Epithelial cell of esophagus (primary cell): ENCODE measurements at places on chromosomes 4 and X.

DNA sequence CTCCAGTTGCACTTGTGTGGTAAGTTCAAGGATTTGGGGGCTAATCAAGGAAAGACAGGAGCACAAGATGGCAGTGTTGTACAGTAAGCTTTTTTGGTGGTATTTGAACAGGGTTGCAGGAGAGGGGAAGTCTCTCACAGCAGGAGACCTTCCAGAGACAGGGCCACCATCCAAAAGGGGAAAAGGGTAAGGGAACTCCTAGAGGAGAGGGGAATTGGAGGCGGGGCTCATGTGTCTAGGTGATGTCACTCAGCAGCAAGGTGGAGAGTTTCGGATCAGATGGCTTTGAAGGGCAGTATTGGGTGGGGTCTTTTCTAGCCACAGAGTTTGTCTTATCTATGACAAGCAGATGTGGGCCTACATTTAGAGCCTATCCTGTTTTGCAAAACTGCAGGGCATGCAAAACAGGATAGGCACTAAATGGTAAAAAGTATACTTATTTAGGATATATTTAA, 13.4 kb upstream of the RNF175 start:
- no peak for DNase-seq

GRCh38 chrX:38974542-38974941, 173.3 kb downstream of the MID1IP1 start:
- DNase-seq = no peak

- DNase-seq = no peak
Observed at GRCh38 chr4:43379016-43379415, 486.5 kb downstream of the GRXCR1 start.

DNA sequence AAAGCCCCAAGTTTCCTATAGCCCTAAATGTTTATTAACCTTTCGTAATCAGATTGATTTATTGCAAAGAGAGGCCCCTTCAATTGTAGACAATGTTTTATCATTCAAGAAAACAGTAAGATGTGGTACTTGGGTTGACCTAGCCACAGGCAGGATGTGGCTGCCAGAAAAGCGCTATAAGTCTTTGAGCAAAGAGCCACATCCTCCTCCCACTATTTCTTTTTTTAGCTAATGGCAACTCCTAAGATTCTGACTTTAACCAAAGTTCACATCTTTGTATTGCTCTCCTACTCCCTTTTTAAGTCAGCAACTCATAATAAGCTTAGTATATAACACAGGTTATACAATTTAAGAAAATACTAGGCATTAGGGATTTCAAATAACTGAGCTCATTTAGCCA, 70.7 kb upstream of the PPP3CA start:
- DNase-seq = no peak

DNA sequence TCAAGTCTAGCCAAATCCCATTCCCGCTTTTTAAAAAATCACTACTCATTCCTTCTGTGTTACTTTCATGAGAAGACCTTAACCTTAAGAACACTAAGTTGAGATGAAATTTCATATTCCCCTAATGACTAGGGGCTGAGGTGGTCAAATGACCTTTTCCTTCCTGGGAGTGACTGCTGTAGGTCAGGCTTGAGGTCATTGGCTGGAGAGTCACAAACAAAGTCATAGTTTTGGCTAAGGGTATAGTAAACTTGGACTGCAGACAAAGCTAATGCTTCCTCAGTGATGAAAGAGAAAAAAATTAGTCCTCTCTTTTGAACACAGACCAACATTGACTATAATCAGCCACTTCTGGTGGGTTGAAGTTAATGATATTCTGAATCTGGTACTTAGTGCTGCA, 16.0 kb upstream of the FGF2 start:
- no peak for DNase-seq

DNA sequence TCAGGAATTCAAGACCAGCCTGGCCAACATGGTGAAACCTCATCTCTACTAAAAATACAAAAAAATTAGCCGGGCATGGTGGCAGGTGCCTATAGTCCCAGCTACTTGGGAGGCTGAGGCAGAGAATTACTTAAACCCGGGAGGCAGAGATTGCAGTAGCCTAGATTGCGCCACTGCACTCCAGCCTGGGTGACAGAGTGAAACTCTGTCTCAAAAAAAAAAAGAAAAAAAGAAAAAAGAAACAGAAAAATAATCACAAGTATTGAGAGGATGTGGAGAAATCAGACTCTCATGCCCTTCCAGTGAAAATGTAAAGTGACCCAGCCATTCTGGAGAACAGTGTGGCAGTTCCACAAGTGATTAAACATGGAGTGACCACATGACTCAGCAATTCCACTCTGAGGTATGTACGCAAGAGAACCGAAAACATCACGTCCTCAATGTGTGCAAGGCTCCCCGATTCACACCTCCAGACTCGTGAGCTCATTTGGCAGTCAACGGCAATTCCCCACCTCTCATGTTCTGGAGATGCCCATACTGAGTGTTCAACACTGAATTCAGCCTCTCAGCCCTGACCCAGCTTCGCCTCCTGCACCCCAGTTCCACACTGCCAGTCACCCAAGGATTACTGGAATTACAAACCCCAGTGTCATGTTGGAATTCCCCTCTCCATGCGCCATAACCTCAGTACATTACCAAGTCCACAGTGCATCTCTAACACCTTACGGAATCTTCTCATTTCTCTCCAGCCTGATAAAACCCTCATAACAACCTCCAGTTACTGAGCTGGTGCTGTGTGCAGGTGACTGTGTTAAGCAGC, 21.1 kb downstream of the ACOX3 start:
- DNase-seq = no peak

- no peak for DNase-seq
Observed at GRCh38 chrX:118536204-118536603, 40.6 kb downstream of the DOCK11 start.

DNA sequence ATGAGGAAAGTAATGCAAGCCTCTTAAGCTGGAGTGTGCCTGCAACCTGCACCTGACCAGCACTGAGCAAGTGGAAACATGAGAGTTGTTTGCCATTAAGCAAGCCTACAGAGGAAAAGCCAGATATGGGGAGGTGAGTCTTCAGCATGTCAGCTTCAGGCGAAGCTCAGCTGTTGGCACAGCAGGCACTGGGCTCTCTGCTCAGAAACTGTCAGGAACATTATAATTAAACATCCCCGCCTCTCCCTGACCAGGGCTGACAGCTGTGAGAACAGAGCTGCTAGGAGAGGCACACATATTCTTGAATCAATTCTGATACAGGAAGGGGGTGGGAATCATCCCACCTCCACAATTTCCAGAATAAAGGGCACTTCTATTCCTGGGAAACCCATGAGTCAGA, 19.0 kb upstream of the DCX start:
- DNase-seq = peak; percentile 19

DNA sequence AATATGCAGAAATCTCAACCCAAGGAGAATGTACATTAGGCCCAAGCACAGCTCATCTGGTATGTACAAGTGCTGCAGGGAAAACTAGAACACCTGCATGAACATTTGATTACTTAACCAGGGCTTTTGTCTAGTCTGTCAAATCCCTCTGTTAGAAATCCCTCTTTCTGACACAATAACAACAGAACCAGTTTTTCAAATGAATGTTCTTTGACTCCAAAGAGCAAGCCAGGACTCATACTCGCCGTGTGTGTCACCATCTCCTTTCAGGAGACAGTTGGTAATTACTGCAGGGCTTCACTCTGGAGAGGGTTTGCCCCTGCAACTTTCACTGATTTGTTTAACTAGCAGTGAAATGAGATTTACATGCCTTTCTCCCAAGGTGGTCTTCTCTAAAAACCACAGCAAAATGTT, 143.0 kb upstream of the FAM241A start:
- DNase-seq = peak; percentile 97

- DNase-seq = peak; percentile 75
Observed at GRCh38 chr4:106898621-106899230, 137.4 kb downstream of the DKK2 start.

GRCh38 chr4:9936129-9936644, 85.1 kb downstream of the SLC2A9 start:
- DNase-seq = no peak

DNA sequence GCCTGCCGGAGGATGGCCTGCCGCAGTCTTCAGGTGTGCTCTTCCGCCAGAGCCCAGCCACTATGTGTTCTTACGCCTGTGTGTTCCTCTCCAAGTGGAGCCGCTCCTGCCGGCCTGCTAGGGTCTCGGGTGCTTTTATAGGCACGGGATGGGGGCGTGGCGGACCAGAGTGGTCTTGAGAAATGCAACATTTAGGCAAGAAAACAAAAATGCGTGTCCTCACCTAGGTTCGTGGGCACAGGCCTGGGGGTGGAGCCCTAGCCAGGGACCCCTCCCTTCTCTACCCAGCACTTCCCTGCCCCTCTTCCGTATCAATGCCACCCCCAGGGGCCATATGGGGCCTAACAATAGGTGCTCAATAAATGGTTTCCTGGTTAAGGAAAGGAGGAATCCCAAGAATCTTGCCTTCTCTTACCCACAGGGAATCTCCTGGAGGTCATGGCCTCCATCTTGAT, 34.4 kb upstream of the LRBA start:
- no peak for DNase-seq

- DNase-seq = peak; percentile 3
Observed at GRCh38 chr4:154416190-154416547, 75.4 kb downstream of the DCHS2 start.

- peak; percentile 82 for DNase-seq
Observed at GRCh38 chr4:123244137-123244536, 152.5 kb upstream of the SPRY1 start.

- DNase-seq = peak; percentile 58
Observed at GRCh38 chrX:70129816-70130215, 3.4 kb upstream of the IGBP1 start.

DNA sequence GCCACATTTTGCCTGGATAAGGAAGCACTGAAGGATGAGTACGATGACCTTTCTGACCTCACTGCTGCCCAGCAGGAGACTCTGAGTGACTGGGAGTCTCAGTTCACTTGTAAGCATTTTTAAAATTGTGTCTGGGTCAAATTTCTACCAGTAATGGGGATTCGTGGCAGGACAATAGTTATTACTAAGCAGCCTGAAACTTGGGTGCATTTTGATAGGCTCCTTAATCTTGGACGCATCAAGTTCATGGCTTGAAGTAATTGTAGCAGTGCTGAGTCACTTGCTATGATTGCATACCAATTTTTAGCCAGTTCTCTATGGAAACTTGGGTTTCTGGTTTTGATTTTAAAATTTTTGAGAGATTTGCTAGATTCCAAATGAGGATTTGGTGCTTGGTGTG, 4.3 kb downstream of the PGRMC1 start:
- DNase-seq = peak; percentile 10

GRCh38 chr4:81921751-81922159, 450.0 kb upstream of the RASGEF1B start:
- no peak for DNase-seq

DNA sequence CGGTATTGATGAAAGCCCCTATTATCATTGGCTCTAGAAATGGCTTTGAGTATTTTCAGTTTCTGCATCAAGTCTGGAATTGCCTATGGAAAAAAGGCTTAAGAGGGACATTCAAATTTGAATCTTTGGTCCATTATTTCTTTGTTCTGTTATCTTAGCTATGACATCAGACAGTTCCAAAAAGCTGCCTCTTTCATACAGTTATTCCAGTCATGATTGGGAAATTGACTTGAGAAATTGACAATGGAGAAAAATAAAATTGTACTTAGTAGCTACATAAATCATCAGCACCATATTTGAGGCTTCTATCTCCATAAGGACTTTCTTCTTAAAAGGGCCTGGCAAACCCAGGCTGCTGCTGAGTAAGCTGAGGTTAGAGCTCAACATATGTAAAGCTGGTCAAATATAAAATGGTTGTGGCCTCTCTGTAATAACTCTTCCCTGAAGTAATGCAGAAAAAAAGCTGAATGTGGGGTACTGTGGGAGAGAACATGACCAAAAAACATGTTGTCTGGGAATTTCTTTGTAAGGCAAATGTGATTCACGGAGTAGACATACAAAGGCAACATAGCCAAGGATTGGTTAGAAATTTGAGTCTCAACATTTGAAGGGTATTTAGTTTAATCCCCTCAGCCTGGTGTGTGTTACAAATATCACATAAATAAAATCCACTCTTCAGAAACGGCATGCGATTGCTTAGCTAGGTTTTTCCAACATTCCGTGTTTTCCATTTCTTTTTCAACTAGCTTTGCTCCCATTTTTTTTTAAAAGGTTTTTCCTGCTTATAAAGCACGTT, 100.9 kb downstream of the LNX1 start:
- no peak for DNase-seq

- DNase-seq = no peak
Observed at GRCh38 chrX:130857207-130857606, 45.8 kb downstream of the ENOX2 start.

- no peak for DNase-seq
Observed at GRCh38 chr4:3523146-3523627, 9.0 kb downstream of the LRPAP1 start.

DNA sequence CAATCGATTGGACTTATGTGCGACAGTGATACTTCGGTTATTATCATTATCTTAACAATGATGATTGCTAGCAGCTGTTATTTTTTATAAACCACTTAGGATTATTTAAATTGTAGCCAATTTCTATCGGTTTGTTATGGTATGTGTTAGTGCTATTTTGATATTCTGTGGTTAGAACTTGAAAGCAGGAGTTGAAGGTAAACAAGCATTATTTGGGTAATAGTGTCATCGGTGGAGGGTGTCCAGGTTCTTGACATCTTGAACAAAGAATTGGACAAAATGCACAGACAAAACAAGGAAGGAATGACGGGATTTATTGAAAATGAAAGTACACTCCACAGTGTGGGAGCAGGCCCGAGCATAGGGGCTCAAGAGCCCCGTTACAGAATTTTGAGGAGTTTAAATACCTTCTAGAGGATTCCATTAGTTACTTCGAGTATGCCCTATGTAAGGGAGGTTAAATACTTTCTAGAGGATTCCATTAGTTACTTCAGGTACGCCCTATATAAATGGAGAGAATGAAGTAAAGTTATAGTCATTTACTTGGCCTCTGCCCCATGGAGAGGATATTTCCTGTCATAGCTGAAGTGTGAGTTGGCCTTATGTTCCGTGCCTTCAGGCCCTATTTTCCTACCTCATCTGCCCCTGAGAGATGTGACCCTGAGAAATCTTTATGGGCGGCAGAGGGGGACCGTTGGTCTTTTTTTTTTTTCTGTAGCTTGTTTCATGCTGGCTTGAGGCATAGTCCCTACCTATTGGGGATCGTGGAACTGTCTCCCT, 13.1 kb downstream of the MOB1B start:
- peak; percentile 52 for DNase-seq

DNA sequence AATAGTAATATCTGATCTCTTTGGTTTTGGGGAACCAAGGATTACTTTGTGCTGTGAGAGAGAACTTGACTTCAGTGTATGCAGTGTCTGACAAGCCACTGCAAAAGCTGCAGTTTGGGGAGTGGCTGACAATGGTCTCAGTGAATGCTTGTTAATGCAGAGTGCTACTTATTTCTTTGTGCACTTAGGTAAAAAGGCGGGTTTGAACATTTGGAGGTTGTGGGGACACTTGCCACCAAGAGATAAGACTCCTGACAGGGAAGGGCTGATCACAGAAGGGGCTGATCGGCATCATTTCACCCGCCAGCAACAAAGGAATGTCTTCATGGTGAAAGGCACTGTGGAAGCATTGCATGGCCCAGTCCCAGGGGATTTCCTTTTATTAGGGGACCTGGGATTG, 28.6 kb upstream of the USP46 start:
- no peak for DNase-seq
